ENCODE measurements at places on chromosomes 6 and 20.

GRCh38 chr20:36836591-36837269 is 39.2 kb upstream of the TLDC2 start:
- no peak for DNase-seq

- DNase-seq, result no peak
Observed at GRCh38 chr6:42106112-42107023, 36.1 kb downstream of the C6orf132 start.

DNA sequence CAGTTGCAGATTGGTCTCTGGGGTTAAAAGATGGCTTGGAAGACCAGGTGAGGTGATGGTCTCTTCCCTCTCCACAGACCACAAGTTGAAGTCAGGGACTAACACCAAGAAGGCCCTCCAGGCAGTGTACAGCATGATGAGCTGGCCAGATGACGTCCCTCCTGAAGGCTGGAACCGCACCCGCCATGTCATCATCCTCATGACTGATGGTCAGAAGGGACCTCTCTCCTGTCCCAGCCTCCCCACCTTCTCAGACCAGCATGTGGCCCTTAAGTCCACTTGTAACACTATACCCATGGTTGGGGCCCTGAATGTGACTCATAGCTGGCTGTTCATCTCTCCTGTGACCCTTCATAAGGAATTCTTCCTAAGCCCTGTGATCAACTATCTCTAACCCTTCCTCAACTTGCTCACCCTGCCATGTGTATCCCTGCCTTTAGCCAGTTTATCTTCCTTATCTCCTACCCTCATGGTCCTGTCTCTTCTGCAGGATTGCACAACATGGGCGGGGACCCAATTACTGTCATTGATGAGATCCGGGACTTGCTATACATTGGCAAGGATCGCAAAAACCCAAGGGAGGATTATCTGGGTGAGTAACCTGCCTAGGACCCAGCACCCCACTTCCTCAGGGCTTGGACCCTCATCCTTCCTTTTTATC is 3.0 kb downstream of the CFB start:
- peak; percentile 68 for DNase-seq

DNA sequence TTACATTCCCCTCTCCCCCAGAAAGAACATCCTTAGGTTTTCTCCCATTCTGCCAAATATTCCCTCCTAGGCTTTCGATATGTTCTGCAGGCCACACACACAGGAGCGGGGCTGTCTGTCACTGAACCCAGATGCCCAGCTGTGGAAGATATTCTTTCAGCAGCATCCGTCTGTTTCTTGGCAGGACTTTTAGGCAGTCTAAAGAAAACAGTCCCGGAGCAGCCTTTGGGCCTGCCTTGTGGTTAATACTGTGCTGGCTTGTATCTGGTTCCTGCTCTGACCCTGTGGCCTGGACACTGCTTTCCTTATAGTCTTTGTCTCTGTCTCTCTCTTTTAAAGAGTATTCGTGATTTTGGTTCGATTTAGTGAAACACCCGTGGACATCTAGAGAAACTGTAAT is 94.6 kb upstream of the SUPT3H start:
- no peak for DNase-seq

DNA sequence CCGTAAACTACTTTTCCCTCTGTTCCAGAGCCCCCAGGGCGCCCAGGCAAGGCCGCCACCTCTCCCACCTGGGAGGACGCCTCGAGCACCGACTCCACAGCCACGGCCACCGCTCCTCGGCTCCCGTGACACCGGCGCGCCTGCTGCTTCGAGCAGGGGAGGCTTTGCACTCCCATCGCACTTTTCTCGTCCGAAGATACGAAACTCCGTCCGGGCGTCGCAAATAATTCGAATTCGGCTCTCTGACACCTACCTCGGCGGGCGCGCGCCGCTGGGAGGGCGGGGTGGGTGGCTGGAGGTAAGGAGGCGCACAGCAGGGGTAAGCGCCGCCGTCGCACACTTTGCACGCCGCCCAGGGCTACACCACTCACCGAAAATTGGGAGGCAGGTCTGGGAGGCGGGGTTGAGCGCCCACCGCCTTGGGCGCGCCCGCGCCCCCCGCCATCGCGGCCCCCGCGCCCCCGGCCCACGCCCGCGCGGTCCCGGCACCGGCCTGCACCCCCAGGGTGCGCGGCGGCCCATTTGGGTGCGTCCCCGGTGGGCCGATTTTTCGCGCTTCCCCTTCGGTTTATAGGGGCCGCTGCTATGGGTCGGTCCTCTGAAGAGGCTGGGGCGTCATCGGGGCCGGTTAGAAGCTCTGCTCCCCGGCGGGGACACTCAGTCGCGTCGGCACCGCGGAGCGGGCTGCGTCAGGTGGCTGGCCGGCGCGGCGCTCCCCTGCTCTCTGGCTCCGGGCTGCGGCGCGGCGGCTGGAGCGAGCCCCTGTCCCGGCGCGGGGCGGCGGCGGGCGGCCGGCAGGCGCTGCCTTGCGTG is 36.2 kb downstream of the GNAS start:
- no peak for DNase-seq

All from T1000 (cell line).